Stimulated activated CD8-positive, alpha-beta memory T cell treated with anti-CD3 and anti-CD28 coated beads, Interleukin-7, amount 100 ng/mL, for 1 hour (primary cell): ENCODE measurements at places on chromosomes 2 and 18.

DNA sequence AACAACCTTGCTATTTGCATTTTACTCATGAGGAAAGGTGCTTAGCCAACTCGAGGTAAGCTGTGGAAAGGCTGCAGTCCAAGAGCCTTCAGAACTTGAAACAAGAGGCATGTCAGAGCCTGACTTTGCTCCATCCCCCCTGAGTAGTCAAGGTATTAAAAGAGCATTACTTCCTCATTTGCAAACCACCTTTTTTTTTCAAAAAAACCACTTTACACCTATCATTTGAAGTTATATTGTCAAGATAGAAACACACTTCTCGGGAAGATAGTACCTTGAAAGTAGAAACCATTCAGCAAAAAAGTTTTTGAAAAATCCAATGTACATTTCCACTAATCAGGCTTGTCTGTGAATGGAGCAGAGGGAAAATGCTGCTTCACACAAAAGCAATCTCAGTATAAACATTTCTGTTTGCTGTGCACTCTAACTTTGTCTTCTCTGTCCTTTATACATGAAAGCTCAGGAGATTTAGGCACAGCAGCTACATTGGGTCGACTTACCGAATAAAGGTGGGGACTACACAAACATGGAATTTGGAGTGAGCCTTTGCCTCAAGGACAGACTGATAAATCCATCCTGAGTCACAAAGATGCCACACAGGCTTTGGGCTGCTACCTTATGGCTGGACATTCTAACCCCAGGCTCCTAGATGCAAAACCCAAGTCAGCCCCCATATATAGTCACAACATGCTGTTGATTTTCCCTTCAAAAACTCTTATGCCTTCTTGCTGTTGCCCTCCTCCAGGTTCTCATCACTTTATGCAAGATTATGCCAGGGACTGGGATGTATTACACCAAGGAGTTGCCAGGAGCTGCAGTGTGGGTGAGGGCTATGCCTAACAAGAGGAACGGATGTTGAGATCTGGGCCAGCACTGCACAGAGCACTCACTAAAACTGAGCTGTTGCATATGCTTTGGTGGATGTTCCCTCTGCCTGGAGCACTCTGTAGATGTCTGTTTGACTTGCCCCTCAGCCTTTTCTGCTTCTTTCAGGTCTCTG is 41.4 kb upstream of the EML4 start:
- DNase-seq: no peak

DNA sequence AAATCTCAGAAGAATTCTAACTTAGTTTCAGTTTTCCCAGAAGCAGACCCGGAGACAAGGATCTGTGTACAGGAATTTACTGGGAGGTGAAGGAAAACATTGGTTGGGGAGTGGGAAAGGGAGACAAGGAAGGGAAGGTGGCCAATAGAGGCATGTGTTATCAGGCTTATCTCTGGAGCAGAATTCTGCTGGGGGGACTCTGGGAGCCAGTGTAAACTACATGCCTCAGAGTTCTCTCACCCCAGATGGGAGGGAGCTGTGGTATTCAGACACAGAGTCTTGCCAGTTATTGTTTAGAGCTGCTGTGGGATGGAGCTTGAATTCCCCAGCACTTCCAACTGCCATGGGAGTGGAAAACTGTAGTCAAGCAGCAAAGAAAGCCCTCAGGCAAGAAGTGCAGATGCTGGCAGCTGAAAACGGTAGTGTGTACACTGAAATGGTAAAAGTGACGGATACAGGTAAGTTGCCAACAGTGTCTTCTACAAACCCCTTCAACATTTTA is 19.0 kb downstream of the DNPEP start:
- DNase-seq: no peak

GRCh38 chr2:64168756-64169155 is 24.5 kb upstream of the PELI1 start:
- DNase-seq: no peak

GRCh38 chr2:29245742-29246382 is 130.6 kb downstream of the CLIP4 start:
- DNase-seq: no peak

- no peak for DNase-seq
Observed at GRCh38 chr2:72828840-72829507, 3.1 kb upstream of the EXOC6B start.

DNA sequence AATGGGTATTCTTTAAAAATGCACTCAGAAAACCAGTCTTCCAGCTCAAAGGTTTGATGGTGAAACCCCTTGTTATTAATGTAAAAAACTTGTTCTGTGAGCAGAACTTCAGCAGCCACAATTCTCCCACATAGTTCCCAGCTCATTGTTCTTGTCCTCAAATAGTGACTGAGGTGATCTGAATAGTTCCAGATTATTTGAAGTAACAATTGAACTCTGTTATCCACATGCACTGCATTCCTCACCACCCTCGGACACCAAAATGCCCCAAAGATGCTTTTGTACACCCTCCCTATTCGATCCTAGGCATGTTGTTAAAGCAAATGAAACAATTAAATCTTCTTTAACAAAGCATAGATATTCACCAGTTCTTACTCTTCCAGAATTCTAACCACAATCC is 2186.8 kb upstream of the CELF4 start:
- no peak for DNase-seq

GRCh38 chr18:61553045-61553659 is 219.9 kb downstream of the CDH20 start:
- DNase-seq: no peak

- no peak for DNase-seq
Observed at GRCh38 chr2:158997037-158997790, 28.8 kb downstream of the TANC1 start.

GRCh38 chr2:223735035-223735640 is 102.2 kb downstream of the AP1S3 start:
- DNase-seq: no peak

- DNase-seq: no peak
Observed at GRCh38 chr2:219987830-219988229, 360.4 kb downstream of the SLC4A3 start.

GRCh38 chr2:98884658-98885057 is 51.4 kb downstream of the CRACDL start:
- no peak for DNase-seq

DNA sequence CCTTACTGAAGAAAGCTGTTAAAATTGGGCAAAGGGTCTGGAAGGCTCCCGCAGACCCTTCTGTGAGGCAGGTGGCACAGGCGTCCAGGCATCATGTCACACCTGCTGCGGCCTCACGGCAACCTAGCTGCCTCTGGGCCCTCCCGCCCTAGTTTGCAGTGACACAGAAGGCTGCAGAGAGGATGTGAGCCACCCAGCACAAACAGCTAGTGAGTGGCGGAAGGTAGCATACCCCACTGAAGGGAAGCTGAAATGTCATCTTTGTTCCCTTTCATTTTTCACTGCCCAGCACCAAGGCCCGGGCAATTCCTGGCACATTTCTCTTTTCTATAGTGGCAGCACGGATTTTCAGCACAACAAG is 53.8 kb downstream of the TRAPPC12 start:
- no peak for DNase-seq

DNA sequence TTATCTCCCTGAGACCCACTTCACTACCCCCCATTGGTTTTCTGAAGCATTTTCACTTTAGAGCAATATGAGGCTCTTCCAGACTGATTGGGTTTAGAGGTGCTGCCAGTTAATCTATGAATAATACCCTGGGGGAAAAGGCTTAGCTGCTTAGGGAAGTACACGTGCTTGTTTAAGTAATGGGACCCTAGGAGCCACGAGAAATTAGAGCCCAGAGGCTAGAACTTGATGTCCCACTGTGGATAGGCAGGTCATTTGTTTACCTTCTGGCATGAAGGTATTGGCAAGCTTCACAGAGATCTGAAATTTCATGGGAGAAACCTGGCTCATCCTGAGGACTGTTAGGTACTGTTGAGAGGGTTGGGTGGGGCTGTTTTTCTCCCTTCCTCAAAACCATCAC is 59.7 kb downstream of the CLIP4 start:
- no peak for DNase-seq

DNA sequence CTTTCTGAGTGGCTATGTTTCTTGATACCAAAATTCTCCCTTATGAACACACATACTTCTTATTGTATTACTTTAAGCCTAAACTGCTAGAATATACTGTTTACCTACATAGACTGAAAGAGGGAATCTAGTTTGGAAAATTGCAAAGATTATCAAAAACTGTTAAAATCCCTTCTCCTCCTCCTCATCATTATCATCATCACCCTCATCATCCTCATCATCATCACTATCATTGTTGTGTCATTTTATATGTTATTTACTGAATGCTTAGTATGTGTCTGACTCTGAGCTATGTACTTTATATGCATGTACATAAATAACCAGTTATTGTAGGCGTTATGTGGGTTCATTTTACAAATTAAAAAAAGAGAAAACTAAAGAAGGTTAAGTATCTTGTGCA is 19.6 kb upstream of the LRP1B start:
- DNase-seq: no peak

- no peak for DNase-seq
Observed at GRCh38 chr2:12032975-12033374, 286.5 kb downstream of the LPIN1 start.

GRCh38 chr2:171185941-171186340 is 25.2 kb upstream of the TLK1 start:
- DNase-seq: no peak

GRCh38 chr2:86313341-86313740 is 24.1 kb downstream of the REEP1 start:
- DNase-seq: no peak

GRCh38 chr2:144143294-144144151 is 376.4 kb downstream of the ZEB2 start:
- DNase-seq: no peak

DNA sequence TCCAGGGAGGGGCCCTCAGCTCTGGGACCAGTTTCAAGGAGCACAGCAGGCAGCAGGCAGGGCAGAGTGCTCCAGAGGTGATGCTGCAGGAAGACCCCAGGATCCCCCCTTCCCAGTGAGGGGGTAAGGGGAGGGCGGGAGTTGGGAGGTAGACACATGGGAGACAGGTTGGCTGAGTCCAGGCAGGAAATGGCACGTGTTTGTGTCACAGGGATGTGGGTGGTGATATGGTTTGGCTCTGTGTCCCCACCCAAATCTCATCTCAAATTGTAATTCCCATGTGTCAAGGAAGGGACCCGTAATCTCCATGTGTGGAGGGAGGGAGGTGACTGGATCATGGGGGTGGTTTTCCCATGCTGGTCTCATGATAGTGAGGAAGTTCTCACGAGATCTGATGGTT is 25.2 kb upstream of the OTOS start:
- DNase-seq: no peak

- no peak for DNase-seq
Observed at GRCh38 chr2:43028188-43028587, 198.2 kb downstream of the ZFP36L2 start.

- no peak for DNase-seq
Observed at GRCh38 chr2:39731546-39731945, 47.5 kb downstream of the THUMPD2 start.

DNA sequence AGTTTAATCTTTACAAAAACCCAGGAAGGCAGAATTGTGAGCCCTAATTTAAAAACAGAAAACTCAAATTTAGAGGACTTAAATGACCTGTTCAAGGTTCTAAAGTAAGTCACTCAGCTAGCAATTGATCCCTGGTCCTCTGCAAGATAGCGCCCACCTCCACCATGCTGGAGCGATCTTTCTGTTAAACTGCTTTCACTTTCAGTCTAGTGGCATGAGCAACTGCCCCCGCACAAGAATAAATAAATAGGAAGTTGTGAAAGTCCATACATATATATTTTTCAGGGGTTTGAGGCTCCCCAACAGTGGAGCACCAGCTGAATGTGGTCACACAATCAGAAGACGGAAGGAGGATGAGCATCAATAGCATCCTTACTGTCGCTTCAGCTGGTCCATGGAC is 217.9 kb downstream of the NAPG start:
- no peak for DNase-seq

DNA sequence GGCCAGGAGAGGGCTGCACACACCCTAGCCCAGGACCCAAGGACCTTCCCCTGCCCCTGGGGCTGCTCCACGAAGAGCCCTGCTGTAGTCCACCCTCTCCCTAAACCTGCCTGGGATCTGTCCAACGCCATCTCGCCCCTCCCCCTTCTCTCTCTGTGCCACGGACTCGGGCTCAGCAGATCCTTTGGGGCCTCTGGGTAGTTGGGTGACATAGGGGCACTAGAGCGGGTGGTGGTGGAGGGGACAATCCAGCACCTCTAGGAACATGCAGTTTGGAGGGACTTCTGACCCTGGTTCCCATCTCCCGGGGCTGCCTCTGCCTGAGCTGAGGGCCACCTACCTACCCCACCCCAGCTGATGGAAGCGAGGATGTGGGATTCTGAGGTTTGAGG is 7.3 kb upstream of the CRYBA2 start:
- no peak for DNase-seq

DNA sequence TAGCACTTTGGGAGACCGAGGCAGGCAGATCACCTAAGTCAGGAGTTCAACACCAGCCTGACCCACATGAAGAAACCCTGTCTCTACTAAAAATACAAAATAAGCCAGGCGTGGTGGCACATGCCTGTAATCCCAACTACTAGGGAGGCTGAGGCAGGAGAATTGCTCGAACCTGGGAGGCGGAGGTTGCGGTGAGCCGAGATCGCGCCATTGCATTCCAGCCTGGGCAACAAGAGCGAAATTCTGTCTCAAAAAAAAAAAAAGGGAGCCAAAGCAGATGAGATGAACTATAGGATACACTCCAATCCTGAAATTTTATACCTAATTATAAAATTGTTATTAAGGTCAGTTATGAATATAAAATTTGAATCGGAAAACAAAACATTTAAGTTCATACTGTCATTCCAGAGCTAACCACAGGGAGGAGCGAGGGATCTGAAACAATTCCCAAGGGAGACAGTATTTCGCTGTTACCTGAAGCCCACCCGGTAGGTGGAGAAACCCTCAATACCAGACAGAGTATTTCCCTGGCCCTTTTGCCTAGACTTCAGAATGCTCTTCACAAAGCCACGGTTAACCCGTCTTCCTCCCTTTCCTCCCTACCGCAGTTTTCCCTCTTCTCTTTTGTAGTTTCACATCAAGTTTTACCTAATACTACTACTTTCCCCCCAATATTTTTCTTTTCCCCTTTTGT is 1.4 kb downstream of the PPM1G start:
- no peak for DNase-seq

DNA sequence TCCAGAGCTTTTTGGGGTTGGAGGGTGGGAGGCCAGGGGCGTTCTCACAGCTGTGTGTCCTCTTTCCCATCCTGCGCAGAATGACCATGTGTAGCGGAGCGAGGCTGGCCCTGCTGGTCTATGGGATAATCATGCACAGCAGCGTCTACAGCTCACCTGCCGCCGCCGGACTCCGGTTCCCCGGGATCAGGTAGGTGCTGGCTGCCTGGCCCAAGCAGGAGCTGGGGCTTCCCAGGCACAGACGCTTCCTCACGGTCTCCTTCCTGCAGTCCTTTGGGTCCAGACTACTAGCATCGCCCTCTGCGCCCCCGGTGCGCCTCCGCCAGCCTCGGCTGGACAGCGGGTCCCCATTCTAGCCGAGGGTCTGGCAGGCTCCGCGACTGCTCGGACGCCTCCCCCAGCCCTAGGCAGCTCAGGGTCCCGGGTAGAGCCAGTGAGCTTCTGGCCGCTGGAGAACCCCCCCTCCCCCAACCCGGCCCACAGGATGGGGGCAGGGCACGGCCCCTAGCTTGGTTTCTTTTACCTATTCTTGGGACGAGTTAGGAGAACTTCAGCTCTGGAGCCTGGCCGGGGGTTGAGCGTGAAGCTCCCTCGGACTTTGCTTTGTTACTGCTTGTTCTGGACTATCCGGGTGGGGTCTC is 756 bp downstream of the ADCYAP1 start:
- DNase-seq: no peak
